ENCODE measurements at places on chromosomes 7 and 10.

GRCh38 chr7:92609921-92610518 is 19.8 kb upstream of the FAM133B start:
- DNase-seq = peak; percentile 16

- no peak for DNase-seq
Measured at GRCh38 chr7:55969391-55969790, 5.0 kb downstream of the NIPSNAP2 start.

DNA sequence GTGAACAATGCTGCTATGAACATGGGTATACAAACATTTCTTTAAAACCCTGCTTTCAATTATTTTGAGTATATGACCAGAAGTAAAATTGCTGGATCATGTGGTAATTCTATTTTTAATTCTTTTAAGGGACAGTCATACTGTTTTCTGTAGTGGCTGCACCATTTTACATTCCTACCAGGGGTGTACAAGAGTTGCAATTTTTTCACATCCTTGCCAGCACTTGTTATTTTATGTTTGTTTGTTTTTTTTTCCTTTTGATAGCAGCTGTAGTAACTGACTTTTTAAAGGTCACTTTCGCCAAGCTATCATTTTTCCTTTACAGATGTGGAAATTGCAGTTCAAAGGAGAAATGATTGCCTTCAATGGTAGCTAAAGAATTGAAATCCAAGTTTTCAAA is 99.5 kb downstream of the GPR85 start:
- no peak for DNase-seq

- DNase-seq = no peak
Measured at GRCh38 chr10:121425623-121426022, 172.6 kb downstream of the FGFR2 start.

All from astrocyte of the cerebellum (primary cell).